Stimulated activated CD8-positive, alpha-beta memory T cell treated with anti-CD3 and anti-CD28 coated beads, Interleukin-2, amount 100 ng/mL, for 1 hour (primary cell): ENCODE measurements at places on chromosomes 5 and 9.

DNA sequence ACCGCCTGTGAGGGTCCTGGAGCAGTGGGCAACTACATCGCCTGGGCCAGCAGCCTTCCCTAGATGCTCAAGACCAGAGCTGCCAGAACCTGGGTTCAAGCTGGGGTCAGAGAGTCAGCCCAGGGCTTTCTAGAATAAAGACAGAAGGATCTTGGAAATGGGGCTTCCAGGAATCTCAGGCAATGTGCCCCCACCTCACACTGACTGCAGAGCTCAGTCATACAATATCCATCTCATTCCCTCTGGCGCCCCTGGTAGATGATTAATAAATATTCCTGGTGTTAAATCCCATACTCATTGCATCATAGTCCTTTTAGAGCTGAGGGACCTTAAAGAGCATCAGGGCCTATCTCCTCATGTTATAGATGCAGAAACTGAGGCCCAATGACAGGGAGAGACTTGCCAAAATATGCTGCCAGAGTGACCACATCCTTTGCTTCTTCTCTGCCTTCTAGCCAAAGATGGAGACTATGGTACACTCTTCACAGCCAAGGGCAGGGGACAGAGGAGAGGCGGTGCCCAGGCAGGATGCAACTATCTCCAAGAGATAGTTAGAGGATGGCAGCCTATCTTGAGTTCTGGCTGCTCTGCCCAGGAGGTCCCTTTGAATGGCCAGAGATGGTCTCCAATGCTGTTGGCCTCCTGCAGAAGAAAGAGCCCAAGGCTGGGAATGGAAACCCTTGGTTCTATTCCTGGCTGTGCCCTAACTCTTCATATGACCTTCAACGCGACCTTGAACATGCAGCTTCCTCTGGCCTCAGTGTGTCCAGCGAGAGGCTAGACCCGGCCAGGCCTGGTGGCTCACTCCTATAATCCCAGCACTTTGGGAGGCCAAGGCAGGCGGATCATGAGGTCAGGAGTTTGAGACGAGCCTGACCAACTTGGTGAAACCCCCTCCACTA, 36.2 kb upstream of the IL17B start:
- no peak for DNase-seq

DNA sequence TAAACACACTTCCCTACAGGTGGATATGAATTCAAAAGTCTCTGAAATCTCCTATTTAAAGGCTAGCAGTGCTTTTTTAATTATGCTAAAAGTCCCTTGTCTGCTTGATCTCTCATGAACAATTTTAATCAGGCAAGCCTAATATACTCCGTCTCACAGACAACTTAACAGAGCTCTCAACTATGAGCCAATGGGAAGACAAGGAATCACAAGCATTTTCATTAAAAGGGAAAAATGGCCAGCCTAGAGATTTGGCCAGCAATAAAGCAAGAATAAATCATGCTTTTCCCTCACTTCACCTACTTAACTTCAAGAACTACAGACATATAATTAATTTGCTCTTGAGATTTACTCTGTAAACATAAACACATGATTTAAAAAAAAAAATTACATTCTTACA, 78.0 kb downstream of the RFX3 start:
- no peak for DNase-seq

DNA sequence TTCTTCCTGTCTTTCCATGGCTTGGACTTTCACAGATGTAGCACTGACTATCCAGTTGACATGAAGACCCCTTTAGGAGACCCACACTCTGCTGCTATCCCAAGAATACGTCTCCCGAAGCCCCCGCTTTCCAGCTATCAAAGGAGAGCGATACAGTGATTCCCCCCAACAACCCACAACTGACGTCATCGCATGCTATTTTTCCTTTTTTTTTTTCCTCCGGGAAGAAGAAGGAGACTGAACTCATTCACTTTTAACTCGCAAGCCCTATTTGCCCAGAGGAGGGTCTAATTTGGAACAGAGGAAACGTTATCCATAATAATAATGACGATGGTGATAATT, 2.1 kb downstream of the PAPPA start:
- no peak for DNase-seq

- no peak for DNase-seq
These were observed 56.5 kb downstream of the CAST start for GRCh38 chr5:96718635-96719077.

- DNase-seq, result no peak
These were observed 31.6 kb downstream of the PTGS1 start for GRCh38 chr9:122402403-122402871.

DNA sequence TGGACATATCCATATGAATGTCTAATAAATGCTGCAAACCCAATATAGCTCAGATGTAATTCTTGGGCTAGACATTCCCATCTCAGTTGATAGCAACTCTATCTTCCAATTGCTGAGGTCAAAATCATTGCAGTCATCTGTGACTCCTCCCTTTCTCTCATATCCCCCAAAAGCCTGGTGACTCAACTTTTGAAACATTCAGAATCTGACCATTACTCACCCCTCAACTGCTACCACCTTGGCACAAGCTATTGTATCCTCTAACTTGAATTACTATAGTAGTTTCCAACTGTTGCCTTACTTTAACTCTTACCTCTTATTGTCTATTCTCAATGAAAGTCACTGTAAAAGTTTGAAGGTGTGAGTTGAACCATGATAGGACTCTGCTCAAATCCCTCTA, 600.1 kb upstream of the RGMB start:
- DNase-seq, result no peak

- DNase-seq, result no peak
These were observed 84.0 kb upstream of the AGXT2 start for GRCh38 chr5:35131723-35132122.

DNA sequence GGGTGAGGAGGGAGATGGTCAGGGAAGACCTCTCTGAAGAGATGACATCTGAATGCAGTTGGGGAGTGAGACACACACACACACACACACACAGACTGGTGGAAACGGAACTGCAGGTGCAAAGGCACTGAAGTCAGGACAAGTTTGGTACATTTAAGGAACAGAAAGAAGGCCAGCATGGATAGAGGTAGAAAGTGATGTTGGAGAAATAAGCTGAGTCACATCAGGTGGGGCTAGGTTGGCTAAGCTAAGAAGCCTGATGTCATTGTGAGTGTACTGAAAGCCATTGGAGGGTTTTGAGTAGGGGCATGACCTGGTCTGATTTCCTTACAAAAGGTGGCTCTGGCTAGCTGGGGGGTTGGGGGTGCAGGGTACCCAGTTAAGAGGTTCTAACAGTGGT, 3.1 kb downstream of the BSPRY start:
- DNase-seq, result no peak

GRCh38 chr5:141003791-141004611, 37.7 kb downstream of the PCDHAC2 start:
- no peak for DNase-seq

DNA sequence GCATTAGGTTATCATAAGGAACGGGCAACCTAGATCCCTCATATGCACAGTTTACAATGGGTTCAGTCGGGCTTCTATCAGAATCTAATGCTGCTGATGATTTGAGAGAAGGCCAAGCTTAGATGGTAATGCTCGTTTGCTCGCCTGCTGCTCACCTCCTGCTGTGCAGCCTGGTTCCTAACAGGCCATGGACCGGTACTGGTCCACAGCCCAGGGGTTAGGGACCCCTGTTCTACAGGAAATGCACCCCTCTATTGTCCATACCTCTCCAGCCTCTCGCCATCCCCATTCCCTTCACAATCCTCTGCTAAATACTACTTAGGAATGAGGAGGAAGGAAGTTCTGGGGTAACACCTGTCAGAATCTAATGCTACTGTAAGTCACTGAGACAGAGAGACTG, 75.1 kb downstream of the OXCT1 start:
- DNase-seq, result no peak

DNA sequence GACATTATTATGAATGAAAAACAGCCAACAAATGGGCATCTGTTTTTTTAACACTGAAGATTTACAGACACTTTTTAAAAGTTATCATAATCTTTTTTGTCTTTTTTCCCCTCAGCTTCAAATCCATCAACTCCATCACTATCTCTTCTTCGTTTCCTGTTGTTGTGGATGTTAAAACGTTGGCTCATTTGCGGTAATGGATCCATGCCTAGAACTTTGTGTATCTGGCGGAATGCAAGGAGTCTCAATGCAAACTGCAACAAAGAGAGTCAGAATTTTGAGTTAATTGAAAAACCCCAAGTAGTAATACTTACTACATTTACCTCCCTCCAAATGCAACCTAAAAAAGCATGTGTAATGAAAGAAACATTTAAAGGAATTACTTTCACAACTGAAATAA, 42.9 kb upstream of the MTMR12 start:
- DNase-seq, result no peak

- DNase-seq, result no peak
These were observed 18.8 kb downstream of the SRD5A1 start for GRCh38 chr5:6652025-6652424.

DNA sequence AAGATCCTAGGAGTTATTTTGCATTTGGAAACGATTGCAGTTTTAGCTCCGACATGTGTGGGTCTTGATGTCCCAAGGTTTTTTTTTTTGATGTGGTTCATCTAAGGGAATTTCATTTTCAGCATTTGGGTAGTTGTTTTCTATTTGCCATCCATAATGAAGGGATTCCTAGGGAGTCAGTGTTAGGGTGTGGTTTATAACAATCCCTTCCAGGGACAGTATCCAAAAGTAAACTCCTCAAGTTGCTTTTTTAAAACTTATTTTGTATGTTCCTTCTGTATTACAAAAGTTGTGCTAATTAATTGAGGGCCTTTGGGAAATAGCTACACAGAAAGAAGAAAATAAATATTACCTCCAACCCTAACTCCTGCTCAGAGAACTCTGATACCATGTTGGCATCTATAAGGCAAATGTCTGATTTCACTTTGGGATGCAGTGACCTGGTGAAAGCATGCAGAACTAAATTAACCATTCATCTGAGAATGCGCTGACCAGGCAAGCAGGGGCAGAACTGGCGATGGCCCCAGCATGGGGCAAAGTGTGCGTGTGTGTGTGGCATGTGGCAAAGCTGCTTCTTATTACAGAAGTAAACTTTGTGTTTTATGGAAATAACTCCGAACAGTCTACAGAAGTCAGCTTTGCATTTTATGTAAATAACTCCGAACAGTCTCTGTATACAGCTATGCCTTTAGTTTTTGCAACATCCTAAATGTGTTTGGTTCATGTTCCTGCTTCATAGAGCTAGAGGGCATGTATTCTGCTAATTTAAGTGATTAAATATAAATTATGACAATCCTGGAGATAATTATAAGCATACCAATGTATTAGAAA, 237.2 kb downstream of the TRPM3 start:
- no peak for DNase-seq

GRCh38 chr5:128279345-128279744, 195.8 kb downstream of the SLC12A2 start:
- no peak for DNase-seq

- DNase-seq, result no peak
These were observed 63.7 kb upstream of the CXCL14 start for GRCh38 chr5:135642488-135642870.

DNA sequence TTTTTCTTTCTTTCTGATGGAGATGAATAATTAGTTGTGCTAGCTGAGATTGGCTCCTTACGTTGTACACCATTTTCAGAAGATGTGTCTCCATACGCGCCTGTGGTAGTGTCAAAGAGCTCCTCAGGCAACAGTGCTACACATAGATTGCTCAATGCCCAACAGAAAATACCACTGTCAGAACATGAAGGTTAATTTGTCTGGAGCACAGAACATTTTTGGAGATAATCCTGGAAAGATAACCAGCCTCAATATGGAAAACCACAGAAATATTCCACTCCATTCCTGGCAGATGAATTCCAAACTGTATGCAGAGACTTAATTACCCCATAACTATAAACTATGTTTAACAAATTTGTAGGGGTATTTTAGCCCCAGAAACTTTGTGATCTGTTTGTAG, 233.6 kb downstream of the MARCHF11 start:
- DNase-seq, result no peak

DNA sequence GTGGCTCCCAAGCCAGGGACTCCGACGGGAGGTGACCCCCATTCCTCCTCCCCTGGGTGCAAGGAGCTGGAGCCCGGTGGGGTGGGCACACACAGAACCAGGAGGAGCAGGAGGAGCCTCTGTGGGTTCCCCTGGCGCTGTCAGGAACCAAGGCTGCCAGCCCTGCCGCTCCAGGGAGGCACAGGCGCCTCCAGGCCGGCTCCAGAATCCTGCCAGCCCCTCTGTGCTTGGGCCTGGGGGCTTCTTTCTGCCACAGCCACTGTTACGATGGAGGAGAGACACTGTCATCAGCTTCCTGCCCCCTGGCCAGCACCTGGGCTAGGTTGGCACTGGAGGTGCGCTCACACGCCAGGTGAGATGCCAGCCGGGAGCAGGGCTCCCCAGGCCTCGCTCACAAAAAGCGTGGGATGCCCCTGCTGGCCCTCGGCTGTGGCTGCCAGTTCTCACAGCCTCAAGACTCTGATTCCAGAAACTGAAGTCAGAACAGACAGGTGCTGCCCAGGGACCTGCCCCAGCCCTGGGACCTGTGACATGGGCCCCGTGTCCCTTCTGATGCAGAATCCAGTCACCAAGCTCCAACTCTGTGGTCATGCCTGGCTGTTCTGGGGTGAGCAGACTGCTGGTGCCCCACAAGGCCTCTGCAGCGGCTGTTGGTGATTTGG, 37.4 kb upstream of the UBAC1 start:
- no peak for DNase-seq

GRCh38 chr5:113255579-113256386, 179.0 kb downstream of the TSSK1B start:
- DNase-seq, result no peak

GRCh38 chr9:97365634-97366033, 46.3 kb upstream of the TDRD7 start:
- no peak for DNase-seq
